ENCODE measurements at places on chromosomes 3 and 15. TPM values are rescaled to one million over a fixed set of nuclear protein-coding genes. Genes with fewer than 3 reads are reported as not detected.

TMCO5A gene
- total RNA-seq, result not detected

DPPA2 gene
- not detected for total RNA-seq

ZNF660 gene
- 3.1 TPM for total RNA-seq

LRRC49 gene
- total RNA-seq, result 6.7 TPM

SGO1 gene
- 1.5 TPM for total RNA-seq

SLITRK3 gene
- 0.33 TPM for total RNA-seq

GOLGA6L7 gene
- total RNA-seq, result not detected

LRRC34 gene
- 4.9 TPM for total RNA-seq

ALDH1A2 gene
- 19.6 TPM for total RNA-seq

TTLL13 gene
- not detected for total RNA-seq

GP9 gene
- total RNA-seq, result 0.48 TPM

GRCh38 chr3:169454060-169454317 is 209.5 kb downstream of the MECOM start:
- no peak for DNase-seq

DNA sequence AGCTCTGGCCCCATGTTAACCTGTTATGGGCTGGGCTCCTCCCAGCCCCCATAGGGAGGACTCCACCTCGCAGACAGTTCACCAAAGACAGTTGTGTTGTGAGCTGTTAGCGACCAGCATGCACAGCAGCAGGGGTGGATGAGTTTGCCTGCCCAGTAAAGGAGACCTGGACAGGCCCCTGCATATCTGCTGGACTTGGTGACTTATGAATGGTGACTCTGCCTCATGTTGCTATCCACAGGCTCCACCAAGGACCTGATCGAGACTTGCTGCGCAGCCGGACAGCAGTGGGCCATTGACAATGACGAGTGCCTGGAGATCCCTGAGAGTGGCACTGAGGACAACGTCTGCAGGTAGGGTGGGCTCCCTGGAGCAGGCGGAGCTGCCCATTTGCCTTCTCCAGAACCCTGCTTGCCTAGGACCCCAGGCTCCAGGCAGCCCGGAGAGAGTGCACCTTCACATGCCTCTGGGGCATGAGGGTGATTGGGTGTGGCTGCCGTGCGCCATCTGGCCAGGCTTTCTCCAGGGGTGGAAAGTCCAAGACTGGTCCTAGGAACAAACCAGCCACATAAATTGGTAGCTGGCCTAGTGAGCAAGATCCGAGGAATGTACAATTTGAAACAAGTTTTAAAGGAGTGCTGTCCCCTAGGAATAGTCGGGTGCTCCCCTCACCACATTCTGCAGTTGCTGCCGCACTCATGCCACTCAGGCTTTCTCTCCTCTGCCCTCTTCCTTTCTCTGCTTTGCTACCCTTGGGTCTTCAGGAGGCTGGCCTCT is 59.1 kb downstream of the FBLN2 start:
- no peak for DNase-seq

GRCh38 chr3:181230258-181230657 is 240.7 kb upstream of the DNAJC19 start:
- DNase-seq, result no peak

GRCh38 chr3:156396851-156397250 is 158.1 kb downstream of the SSR3 start:
- DNase-seq, result no peak

DNA sequence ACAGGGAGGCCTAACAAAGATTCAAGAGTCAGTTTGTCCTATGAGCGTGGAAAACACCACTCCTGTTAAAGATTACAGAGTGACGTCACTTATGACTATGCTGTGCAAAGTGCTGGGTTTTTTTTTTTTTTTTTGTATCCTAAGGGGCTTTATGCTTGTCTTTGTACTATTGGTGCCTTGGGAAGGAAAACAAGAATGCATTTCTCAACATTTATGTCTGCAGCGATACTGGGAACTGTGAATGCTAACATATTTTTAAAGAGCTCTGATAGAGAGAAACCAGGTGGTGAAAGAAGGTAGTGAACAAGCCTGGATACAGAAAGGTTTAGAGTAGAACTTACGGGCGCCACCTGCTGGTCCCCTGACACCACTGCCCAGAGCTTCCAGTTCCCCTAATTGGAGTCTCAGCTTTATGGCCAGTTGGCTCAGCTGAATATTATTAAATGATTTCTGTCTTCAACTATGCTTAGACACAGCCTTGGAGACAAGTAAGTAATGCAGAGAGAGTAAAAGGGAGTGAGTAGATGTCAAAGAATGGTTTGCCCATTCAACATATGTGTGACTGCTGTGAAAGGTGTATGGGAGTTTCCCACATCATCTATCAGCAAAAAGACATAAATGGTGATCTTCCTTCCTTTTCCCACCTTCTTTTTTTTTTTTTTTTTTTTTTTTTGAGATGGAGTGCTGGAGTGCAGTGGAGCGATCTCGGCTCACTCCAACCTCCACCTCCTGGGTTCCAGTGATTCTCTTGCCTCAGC is 807.9 kb upstream of the CFAP20DC start:
- peak; percentile 81 for DNase-seq

DNA sequence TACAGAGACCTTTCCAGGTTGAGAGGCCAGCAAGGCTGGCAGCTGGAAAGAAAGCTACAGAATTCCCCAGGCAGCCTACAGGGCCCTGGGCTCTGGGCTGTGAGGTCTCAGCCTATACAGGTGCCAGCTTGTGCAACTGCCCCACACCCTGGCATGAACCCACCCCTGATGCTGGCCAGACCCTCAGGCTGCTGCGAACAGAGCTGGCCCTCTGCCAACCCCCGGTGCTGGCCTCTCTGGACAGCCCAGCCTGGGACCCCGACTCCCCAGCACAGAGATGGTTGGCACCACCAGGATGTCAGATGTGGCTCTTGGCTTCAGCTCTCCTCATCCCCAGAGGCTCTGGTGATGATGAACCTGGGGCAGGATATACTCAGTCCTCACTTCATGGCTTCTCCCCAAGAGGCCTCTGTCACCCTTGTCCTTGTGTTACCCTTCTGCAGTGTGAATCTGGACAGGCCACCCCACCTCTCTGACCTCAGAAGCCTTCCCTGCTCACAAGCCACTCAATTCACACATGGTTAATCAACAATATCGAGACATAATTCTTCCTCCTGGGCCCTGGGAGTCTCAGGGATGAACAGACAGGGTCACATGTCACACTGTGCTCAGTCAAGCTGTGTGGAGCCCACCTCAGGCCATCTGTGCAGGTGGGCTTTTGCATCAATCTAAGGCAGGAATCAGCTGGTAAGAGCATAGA is 11.0 kb upstream of the BFSP2 start:
- no peak for DNase-seq

DNA sequence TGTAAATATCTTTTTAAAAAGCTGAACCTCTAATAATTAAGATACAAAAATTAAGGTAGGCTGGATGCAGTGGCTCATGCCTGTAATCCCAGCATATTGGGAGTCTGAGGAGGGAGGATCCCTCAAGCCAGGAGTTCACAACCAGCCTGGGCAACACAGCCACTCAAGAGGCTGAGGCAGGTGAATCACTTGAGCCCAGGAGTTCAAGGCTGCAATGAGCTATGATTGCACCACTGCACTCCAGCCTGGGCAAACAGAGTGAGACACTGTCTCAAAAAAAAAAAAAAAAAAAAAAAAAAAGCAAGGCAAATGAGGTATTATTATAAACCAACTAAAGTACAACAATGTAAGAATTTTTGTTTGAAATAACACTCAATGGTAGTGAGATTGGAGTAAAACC is 47.6 kb downstream of the EFHB start:
- DNase-seq, result no peak

DNA sequence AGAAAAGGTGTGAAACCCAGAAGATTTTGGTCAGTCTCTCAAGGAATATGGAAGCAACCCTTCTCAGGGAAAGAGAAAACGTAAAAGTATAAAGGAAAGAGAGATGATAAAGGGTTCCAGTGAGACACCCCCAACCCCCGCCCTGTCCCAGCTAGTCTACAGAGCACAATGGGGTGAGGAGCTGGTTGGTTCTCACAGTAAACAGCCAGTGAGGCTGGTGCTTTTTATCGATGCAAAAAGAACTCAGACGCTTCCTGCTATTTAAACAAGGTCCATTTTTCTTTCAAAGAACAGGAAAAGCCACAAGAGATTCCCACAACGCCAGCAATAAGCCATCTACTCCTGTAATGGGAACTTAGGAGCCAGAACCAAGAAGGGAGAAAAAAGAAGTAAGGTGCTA is 65.9 kb downstream of the CHAC1 start:
- no peak for DNase-seq

DNA sequence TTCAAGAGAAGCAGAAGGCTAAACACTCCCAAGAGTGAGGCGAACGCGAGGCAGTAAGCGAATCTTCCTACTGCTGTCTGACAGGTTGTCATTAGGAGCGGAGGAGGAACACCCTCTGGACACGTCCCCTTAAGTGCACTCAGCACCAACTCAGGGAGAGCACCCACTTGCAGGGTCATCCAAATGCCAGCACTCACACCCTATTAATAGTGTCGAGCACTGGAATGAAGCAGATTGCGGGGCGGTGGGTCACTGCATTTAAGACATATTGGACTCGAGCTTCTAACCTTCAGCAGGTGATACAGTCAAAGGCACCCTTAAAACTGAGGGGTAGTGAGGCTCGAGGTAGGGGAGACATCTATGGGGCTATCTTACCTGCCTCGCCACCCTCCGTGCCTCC is 28.7 kb downstream of the SH3BP5 start:
- DNase-seq, result no peak

GRCh38 chr15:88710027-88710715 is 71.4 kb downstream of the ISG20 start:
- no peak for DNase-seq

DNA sequence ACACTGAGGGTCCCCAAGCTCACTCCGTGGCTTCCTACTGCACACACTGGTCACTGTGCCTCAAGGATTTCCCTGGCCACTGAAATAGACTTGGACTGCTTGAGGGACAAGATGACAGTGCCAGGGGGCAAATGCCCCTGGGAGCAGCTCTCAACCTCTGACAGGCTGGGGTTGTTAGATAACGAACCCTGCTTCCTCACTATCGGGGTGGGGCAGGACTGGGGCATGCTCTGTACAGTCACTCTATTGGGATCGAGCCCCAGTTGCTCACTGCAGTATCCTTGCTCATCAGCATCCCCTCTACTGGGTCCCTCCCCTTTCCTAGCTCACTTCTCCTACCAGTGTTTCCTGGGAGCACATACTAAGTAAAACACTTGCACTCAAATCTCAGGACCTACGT is 610.8 kb downstream of the NTRK3 start:
- DNase-seq, result no peak

GRCh38 chr15:48458876-48459275 is 127.6 kb downstream of the DUT start:
- no peak for DNase-seq

GRCh38 chr15:70712271-70712670 is 51.1 kb downstream of the UACA start:
- DNase-seq, result no peak

GRCh38 chr15:99578809-99579208 is 13.0 kb downstream of the MEF2A start:
- no peak for DNase-seq

- DNase-seq, result no peak
Measured at GRCh38 chr3:29552051-29552450, 271.2 kb downstream of the RBMS3 start.

GRCh38 chr15:69906256-69907185 is 191.2 kb downstream of the TLE3 start:
- no peak for DNase-seq

- DNase-seq, result no peak
Measured at GRCh38 chr3:134611516-134611915, 39.3 kb downstream of the KY start.

GRCh38 chr15:60184579-60184978 is 180.5 kb downstream of the FOXB1 start:
- DNase-seq, result no peak
